Stimulated activated CD8-positive, alpha-beta memory T cell treated with anti-CD3 and anti-CD28 coated beads, Interleukin-7, amount 100 ng/mL, for 1 hour (primary cell): ENCODE measurements at places on chromosomes 2 and 18.

- DNase-seq = no peak
Observed at GRCh38 chr2:129192117-129192516, 787.3 kb upstream of the RAB6C start.

DNA sequence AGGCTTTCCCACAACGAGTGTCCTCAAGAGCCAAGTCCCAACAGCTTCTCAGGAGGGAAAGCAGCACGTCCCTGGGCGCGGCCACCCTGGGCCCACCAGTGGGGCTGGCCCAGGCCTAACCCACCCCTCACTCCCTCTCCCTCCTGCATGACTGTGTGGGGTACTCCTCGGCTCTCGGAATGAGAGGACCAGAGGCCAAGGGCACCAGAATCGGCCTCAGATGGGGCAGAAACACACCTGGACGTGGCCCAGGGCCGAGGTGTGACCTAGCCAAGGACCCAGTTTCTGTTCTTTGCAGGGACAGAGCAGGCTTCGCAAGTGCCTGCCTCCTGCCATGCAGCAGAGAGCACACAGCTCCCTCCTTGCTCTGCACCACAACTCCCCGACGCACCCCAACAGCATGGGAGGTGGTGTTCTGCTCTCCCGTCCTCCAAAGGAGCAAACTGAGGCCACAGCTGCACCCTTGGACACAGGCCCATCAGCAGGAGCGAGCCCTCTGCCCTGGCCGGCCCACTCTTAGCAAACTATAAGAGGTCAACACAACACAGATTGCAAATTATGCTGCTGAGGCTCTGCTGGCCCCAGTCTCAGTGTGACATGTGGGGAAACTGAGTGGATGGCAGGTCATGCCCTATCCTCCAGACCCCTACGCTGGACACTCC is 19.7 kb downstream of the HS6ST1 start:
- no peak for DNase-seq

DNA sequence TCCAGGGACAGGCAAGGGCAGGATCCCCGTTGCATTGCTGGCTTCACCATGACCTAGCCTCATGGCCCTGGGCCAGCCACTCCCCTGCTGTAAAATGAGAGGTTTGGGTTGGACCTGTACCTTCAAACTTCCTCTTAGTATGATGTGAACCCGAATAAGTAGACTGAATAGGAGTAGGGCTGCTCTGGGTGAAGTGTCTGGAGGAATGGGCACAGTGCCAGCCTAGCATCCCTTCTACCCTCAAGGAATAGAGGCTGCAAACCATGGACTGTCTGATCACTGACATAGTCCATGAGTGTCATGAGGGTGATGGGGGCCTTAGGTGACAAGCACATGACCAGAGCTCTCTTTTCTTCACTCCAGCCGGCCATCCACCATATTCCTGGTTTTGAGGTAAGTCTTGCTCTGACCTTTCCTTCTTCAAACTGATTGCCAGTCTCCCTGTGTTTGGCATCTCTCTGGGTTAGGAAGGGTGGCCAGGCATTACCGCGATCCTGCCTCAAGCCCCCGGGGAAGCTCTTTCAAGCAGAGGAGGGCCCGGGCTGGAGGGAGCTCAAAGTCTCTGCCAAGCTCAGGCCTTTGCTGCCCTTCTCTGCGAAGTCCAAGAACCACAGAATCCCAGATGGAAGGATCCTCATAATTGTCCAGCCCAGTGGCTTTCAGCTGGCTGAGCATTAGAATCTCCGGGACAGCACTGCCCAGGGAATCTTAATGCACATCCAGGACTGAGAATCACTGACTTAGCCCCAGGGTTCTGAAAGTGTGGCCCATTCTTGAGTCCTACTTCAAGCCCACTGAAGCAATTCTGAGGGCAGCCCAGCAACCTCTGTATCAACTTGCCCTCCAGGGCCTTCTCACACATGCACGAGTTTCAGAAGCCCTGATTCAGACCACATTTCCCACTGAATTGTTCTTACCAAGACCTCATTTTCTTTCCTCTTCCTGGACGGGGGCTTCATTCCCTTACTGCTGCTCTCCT is 148.1 kb downstream of the DYSF start:
- DNase-seq = no peak

DNA sequence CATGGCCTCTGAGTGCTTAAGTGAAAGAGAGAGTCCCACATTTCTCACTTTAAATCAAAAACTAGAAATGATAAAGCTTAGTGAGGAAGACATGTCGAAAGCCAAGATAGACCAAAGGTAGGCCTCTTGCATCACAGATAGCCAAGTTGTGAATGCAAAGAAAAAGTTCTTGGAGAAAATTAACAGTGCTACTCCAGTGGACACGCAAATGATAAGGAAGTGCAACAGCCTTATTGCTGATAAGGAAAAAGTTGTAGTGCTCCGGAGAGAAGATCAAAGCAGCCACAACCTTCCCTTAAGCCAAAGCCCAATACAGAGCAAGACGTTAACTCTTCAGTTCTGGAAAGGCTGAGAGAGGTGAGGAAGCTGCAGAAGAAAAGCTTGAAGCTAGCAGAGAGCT is 32.1 kb downstream of the PSMD1 start:
- DNase-seq = no peak

DNA sequence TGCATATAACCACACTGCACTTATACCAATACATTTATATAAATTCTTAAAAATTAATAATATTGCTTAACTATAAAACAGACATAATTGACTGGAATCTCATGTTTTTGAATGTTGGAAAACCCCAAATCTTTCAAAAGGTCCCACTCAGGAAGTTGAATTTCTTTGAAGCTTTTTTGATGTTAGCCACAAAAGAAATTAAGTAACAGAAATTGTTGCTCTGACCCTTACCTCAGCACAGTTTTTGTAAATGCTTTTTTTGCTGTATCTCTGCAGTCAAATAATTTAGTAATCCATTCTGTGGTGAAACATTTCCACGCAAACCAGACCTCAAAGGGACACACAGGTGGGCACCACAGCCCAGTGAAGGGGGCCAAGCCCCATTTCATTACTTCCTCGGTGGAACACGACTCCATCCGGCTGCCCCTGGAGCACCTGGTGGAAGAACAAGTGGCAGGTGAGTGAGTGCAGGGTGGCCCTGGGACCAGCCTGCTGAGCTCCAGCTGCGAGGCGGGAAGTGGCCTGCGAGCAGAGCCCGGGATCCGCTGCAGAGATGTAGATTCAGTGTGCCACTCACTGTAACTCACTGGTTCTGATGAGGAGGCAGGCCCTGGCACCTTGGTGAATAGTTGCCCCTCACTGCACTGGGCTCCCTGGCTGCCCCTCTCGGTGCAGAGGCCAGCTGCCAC is 8.4 kb downstream of the SCLY start:
- no peak for DNase-seq

- no peak for DNase-seq
Observed at GRCh38 chr2:196445991-196446390, 193.5 kb upstream of the CCDC150 start.

- DNase-seq = no peak
Observed at GRCh38 chr2:29050591-29050990, 23.7 kb downstream of the PCARE start.

GRCh38 chr18:6781796-6782195 is 52.3 kb downstream of the ARHGAP28 start:
- DNase-seq = no peak

DNA sequence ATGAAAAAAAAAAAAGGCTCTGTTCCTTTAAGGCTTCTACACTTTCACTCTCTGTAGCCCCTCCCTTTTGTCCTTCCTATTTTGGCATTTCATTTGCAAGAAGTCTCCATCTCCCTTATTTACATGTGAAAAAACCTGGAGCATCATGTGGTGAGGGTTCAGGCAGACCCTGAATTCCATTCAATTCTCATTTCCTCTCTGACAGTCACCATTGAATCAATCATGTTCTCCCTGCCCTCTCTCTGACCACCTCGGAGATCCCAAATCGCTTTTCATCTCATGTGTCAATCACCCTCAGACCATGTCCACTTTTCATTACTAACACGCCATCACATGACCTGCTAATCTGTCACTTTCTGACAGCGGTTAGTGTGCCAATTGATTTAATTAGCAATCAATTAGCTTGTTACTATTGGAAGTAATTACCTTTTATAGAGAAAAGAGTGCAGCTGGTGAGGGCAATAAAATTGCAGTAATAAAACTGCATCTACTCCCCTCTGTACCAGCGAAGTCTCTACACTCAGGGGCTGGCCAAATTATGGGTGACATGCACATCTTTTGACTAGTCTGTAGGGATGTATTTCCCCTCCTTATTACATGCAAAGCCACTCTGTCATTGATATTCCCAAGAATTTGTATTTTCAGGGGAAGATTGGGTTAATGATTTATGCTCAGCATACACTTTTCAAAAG is 317.4 kb downstream of the EN1 start:
- no peak for DNase-seq

- no peak for DNase-seq
Observed at GRCh38 chr2:149544692-149545091, 42.9 kb downstream of the MMADHC start.

DNA sequence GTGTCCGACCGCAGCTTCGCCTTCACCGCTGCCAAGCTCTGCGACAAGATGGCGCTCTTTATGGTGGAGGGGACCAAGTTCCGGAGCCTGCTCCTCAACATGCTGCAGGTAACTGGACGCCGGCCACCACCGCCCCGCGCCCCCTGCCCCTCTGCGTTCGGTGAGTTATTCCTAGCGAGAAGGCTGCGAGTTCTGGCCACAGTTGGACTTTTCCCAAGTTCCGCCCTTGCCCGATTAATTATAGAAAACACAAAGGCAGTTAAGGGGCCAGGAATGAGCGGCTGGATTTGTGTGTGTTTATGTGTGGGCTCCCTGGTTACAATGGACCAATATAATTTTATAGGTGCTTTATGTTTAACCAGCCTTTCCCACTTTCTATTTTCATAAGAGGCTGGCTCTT is 189.2 kb downstream of the SMAD7 start:
- no peak for DNase-seq

DNA sequence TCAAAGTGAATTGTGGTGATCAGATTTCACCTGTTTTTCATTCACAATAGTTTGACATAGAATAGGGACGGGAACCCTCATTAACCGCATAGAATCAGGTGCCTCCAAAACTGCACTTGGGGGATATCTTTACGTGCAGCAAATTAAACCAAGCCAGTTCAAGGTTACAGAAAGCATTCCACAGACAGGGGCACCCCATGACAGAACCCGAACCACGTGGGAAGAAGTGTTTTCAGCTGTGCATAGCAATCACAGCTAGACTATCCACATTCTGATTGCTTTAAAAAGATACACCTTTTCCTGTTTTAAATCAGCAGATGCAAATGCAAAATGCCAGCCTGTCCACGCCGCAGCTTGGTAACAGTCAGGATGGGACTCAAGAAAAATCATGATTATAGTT is 205.8 kb downstream of the ANAPC1 start:
- no peak for DNase-seq
